HCT116 (cell line): ENCODE measurements at places on chromosomes 2 and 18.

GRCh38 chr2:40286721-40287120 is 165.2 kb downstream of the SLC8A1 start:
- no peak for DNase-seq

DNA sequence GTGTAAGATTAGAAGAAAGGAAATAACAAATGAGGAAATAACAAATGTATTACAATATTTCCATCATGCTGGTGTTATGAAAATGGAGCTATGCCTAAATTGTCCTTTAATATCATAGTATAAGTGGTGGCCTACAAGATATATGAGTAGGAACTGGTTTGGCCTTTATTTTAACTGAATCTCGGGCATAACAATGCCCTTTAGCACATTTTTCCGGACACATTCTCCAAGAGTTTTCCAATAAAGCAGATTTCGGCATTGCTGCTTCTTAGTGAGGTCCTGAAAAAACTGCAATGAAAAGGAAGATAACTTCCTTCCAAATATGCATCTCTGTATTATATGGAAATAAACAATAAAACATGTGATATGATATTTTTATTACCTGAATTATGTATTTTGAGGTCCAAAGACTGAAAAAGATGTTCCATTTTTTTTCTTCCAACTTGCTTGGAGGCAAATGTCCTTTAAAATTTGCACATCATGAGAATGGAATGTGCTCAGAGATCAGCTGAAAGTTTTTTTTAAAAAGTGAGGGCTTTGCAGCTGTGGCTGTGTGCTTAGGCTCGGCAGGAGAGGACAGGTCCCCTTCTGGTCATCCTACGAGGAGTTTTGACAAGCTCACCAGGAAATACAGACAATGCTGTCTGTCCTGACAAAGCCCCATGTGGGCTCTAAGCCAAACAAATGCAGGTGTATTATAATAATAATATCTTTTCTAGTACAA is 132.3 kb upstream of the RND3 start:
- no peak for DNase-seq

DNA sequence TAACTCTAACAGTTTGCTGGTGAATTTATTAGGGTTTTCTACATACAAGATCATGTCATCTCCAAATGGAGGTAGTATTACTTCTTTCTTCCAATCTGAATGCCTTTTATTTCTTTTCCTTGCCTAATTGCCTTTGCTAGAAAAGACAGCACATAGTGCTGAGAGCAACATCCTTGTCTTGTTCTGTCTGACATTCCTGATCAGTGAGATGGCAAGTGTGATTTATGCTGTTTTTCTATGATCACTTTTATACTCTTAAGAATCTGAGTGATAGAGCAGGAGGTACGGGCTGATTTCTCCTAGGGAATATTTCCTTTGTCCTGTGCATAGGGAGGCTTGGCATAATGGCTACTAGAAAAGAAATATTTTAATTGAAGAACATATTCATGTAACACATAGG is 17.3 kb downstream of the LYPD6B start:
- no peak for DNase-seq

GRCh38 chr2:152243761-152244640 is 68.4 kb upstream of the STAM2 start:
- no peak for DNase-seq

DNA sequence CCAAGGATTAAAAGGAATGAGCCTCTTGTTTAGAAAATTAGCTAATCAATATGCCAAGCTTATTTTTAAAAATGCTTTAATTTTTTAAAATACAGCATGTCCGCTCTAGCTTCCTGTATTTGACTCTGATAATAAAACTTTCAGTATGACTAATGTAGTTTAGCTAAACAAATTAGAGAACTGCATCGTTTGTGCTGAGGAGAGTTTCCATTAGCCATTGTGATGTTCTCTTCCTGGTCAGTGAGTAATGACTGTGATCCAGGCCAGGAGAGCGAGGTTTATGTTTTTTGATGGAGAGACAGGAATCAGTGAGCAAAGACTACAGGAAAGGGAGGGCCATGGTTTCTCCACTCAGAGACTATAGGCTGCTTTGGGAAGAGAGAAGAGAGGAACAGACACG is 237.2 kb upstream of the ETAA1 start:
- DNase-seq, result no peak

DNA sequence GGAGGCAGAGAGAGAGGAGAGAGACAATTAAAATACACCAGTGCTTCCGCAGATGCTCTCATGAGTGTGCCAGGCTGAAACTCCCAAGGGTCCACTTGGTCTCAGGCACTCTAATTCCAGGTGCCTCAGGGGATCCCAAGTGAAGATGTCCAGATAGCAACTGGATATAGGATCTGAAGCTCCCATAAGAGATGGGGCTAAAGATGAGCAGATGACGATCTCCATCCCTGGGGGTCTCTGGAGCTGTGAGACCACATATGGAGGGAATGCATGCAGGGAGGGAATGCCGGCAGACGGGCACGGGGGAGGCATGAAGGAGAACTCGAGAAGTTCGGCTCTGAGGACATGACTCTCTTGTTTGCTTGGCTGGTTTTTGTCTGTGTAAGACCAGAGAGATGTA is 223.7 kb upstream of the RAB6C start:
- no peak for DNase-seq

- DNase-seq, result no peak
Measured at GRCh38 chr18:41131050-41131449, 824.0 kb upstream of the PIK3C3 start.

DNA sequence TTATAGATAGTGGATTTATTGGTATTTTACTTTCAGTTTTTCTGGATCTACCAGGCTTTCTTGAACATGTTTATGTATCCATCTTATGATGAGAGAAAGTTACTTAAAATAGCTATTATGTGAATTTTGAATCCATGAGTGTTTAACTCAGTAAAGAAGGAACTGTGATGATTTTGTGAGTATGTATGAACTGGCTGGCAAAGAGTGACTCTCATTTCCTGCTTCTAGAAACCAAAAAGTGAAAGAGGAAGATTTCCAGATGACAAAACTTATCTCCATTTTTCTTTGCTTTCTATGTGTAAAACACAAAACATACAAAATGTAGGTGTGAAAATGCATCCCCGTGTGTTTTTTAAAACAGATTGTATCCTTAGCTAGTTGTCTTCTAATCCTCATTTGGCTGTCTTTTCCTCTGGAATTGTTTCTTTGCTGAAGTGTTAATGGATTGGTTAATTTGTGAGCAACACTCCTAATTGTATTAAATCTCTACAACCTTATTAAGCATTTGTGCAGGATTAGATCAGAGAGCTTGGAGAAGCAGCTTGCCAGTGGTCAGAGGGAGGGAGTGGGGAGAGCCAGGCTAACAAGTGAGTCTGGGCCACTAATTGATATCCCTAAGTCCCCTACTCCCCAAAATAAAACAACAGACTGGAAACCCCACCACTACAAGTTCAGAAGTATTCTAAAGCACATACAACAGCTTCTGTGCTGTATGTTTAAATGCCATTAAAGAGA is 23.9 kb downstream of the PTPRM start:
- DNase-seq, result no peak

GRCh38 chr2:96898641-96899412 is 28.9 kb upstream of the SEMA4C start:
- no peak for DNase-seq

GRCh38 chr2:183035954-183036669 is 2.1 kb downstream of the NCKAP1 start:
- no peak for DNase-seq

- no peak for DNase-seq
Measured at GRCh38 chr2:44051593-44052347, 56.0 kb upstream of the LRPPRC start.

GRCh38 chr2:9815076-9815475 is 28.2 kb upstream of the TAF1B start:
- no peak for DNase-seq

- no peak for DNase-seq
Measured at GRCh38 chr2:190126798-190127197, 64.3 kb upstream of the MSTN start.

DNA sequence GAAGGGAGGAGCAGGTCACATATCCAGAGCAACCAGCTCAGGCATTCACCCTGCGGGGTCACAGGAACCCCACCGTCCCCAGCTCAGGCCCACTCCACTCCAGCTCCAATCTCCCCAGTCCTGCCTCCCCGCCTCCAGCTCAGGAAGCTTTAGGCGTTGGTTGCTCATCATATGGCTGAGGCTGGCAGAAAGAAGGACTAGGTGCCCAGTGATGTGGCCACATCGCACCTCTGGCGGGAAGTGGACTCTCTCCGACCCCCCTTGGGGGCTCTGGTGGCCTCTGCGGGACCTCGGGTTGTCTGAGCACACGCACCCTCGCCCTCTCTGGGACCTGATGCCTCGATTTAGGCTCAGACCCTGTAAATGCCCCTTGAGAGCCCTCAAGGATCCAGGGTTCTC is 187.7 kb downstream of the ZFP36L2 start:
- DNase-seq, result no peak

- DNase-seq, result no peak
Measured at GRCh38 chr2:205714789-205715720, 32.8 kb downstream of the NRP2 start.

DNA sequence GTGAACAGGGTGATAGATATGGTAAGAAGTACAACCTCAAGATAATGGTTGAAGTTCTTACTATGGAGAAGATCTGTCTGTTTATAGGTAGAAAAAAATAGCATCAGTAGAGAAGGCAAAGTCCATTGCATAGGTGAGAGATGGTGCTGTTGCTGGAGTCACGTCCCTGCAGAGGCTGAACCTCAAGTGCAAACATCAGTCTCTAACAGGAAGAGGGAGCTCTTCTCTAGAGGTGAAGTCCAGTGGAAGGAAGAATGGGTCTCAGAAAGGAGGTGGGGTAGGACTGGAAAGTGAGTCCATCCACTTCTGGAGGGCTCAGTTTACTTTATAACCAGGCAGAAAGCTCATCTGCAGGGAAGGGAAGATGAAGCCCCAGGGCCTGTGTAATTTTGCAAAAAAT is 337.7 kb downstream of the MEIS1 start:
- DNase-seq, result no peak

DNA sequence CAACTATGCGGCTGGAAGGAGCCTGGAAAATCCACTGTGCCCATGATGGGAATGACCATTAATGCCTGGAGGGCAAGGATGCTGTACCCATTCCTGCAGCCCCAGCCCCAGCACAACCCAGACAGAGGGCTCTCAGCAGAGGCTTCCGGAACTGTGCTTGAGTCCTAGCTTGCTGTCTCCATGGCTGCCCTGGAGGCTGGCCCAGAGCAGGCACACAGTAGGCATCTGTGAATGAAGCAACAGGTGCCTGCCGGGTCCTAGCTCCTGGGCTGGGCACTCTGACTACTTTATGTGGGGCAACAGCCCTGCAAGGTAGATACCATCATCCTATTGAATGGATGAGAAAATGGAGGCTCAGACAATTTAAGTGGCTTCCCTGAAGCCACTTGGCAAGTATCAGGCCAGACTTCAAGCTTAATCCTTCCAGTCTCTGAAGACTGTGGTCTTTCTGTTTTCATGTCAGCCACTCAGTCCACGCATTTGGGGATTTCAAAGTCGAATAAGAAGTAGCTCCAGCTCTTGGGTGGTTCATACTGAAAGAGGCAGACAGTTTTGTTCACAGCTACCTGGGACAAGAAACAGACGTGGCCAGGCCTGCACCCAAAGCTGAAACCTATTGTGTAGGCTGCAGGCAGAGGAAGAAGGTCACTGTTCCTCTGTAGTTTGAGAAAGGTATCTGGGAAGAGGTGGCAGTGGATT is 237.5 kb downstream of the ZBTB7C start:
- no peak for DNase-seq

GRCh38 chr2:234796045-234796591 is 155.7 kb upstream of the SH3BP4 start:
- DNase-seq, result no peak

- DNase-seq, result no peak
Measured at GRCh38 chr18:24054130-24054529, 39.6 kb downstream of the TTC39C start.

- DNase-seq, result no peak
Measured at GRCh38 chr2:85259101-85259590, 68.6 kb downstream of the TGOLN2 start.

GRCh38 chr2:229849073-229849472 is 72.7 kb downstream of the TRIP12 start:
- no peak for DNase-seq

- DNase-seq, result no peak
Measured at GRCh38 chr2:12897181-12897580, 180.4 kb downstream of the TRIB2 start.

DNA sequence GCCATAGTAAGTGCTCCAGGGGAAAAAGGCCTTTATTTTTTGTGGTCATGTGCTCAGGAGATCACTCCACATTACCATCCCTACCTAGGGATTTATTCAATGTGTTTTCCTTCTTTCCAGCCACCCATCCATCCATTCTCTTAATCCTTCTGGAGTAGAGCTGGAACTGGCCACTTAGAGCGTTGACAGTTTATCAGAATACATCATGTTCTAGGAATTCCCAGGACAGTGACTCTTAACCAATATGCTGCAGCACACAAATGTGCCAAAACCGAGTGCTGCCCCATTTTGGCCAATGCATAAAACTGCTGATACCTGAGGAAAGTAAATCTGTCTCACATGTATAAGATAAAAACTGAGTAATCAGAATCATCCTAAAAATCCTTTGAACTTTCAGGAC is 63.7 kb downstream of the FARSB start:
- DNase-seq, result no peak

- DNase-seq, result no peak
Measured at GRCh38 chr2:113799375-113799774, 42.9 kb upstream of the SLC35F5 start.

GRCh38 chr18:29512203-29512602 is 1335.3 kb upstream of the CDH2 start:
- DNase-seq, result no peak

GRCh38 chr2:86281066-86281700 is 56.2 kb downstream of the REEP1 start:
- DNase-seq, result no peak

- DNase-seq, result no peak
Measured at GRCh38 chr18:12290086-12290485, 18.0 kb upstream of the TUBB6 start.

GRCh38 chr2:218039171-218039570 is 29.9 kb upstream of the RUFY4 start:
- no peak for DNase-seq

DNA sequence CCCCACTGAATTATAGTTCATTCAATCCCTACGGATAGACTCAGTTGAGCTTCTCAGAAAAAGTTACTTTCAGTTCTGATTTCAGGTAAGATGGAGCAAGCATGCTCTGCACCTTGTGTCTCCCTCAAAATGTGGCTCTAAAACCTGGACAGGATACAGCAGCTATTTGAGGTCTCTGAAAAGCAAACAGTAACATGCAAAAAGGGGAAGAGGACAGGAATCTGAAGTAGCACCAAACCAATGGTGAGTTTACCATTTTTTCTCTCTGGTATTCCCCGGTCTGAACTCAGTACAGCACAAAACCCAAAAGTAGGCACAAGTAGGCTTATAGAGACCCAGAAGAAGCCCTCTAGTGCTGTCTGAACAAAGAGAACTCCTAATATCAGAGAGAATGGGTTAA is 34.1 kb downstream of the LANCL1 start:
- DNase-seq, result no peak

- DNase-seq, result no peak
Measured at GRCh38 chr2:140998017-140998416, 1132.8 kb downstream of the LRP1B start.

GRCh38 chr2:66814916-66815315 is 380.0 kb downstream of the MEIS1 start:
- DNase-seq, result no peak

GRCh38 chr18:44458777-44459176 is 221.9 kb upstream of the SETBP1 start:
- no peak for DNase-seq
